ENCODE measurements at places on chromosomes 4 and X.

DNA sequence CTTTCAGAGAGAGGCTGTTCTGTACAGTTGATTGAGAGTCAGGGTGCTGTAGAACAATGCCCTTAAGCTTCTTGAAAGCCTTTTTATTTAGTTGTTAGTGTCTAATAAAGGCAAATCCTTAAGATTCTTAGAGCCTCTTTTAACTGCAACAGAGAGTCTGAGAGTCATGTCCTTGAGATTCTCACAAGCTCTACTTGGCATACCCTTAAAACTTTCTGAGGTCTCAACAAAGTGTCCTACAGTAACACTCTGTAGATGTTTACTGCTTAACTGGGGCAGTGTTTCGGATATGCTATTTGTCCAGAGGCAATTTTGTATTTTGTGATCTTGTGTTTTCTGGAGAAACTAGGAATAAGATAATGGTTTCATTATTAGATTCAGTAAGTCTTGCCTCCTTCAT, 209.7 kb downstream of the ARHGAP24 start:
- no peak for DNase-seq

DNA sequence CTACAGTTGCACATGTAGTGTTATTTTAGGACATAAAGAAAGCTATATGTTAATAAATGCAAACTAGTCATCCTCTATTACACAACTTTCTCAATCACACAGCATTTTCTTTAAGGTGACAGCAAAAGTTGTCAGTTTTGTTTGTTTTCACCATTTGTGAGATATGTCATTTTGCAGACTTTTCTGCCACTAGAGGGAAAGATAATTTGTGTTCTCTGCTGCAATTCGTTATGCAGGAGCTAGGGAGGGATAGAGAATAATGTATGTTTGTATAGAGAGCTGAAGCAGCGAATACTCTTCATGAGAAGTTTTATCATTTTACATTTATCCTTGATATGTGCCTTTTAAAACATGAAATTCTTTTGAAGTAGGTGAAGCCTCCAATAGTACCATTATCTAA, 670.6 kb upstream of the ATOH1 start:
- DNase-seq, result no peak

DNA sequence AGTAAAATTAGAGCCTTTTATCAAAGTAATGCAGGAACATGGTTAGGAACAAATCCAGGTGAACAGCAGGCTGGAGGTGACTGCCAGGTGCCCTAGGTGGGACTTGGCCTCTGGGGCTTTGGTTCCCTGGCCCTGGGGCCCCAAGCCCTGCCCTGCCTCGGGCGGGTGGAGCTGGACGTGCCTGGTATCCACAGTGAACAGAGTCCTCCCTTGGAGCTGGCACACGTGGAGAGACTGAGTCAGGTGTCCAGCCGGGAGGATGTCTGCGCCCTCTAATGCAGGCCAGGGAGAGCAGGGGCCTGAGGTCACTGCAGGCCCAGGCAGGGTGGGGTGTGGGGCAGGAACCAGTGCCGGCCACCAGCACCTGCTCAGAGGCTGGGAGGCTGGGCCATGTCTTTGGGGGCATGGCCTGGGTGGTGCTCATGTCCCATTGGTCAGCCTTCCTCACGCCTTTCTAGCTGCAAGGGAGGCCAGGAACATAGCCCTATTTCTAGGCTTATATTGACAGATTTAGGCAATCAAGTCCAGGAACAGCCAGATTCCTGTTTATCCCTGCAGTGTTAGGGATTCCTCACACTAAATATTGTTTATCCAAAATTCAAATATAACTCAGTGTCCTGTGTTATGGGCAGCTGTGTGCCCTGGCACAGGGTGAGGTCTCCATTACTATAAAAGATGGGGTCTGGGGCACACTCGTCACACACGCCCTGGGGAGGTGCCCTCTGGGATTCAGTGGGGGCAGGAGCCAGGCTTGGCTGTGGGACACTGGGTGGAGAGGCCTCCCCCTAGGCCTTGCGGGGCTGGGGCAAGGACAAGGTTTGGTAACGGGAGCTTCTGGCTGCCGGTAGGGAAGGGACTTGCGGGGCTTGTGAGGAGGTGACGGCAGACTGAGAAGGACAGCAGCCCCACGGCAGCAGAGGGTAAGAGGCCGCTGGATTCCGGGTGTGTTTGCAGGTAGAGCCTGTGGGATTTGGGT, 14.3 kb upstream of the NAT8L start:
- no peak for DNase-seq

- peak; percentile 81 for DNase-seq
Observed at GRCh38 chr4:157220371-157220881, at the start of gene GRIA2. Gene GRIA2 (plus strand): TSS chr4:157220728. CDS start chr4:157221043, 315 bp downstream.

DNA sequence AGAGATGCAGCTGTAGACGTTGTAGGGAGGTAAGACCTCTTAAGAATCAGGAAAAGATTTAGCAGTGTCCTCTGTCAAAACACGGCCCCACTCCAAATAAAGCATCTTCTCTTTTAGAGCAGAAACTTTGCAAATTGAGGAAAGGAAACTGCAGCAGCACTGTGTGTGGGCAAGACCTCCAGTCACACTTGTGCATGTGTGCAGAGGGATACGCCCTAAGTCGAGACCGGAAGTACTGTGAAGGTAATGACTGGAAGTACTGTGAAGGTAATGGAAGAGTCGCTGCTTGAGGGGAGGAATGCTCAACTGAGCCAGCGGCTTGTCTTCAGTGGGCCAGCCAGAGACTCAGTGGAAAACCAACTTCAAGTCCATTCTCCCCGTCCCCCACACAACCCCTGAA, 46.5 kb downstream of the EGF start:
- no peak for DNase-seq

DNA sequence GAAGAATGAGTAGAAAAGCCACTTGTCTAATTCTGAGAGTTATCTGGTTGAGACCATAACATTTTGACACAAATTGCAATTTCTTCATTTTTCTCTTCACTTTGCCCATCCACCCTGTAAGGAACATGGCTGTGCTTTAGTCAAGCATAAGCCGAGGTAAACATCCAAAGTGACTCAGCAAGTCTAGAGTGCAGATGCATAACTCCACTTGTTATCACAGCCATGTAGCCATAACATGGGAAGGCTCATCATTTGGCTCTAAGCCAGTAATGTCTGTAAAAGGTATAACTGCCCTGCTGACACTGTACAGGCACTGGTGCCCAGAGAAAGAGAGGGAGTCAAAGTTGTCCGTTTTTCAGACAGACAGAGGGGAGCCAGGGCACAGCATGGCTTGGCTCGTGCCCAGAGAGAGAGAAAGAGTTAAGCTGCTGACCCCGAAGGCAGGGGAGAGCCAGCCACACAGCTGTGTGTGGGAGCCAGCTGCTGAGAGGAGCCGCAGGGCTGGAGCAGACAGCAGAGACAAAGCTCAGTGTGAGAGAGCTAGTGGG, 76.9 kb upstream of the EXOC1L start:
- DNase-seq, result no peak

GRCh38 chr4:60589425-60589824, 610.7 kb upstream of the ADGRL3 start:
- no peak for DNase-seq

DNA sequence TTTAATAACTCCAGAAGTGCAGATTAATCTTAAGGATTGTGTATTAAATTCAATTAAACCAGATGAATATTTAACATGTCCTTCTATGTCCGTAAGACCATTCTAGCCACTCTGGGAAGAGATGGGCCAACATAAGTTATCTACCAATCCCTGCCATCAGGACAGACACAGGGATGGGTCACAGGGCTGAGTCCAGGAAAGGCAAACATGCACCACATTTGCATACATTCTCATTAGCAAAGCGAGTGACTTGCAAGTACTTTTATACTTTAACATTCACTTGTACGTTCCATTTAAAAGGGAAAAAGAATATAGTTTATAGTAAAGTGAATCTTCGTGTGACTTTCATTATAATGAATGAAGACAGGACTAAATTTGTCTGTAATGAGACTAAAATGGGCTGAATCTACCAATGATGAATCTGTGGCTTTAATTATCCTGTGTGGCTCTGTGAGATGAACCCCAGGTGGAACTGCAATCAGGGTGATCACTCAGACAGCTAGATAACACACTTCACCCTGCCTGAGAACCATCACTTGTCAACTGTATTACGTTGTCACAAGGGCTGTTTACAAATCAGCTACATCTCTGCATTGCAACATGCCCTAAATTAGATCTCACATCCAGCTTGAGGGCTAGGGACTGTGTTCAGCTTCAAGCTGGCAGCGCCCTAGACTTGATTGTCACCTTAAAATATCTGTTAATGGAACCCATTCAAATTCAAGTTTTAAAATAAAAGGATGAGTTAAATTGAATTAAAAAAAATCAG, 77.2 kb downstream of the SH3KBP1 start:
- DNase-seq, result peak; percentile 35

GRCh38 chr4:4866124-4866865, 6.8 kb downstream of the MSX1 start:
- no peak for DNase-seq

Measured in thymus (tissue), 14 donors.